Activated CD4-positive, alpha-beta T cell treated with anti-CD3 and anti-CD28 coated beads, Interleukin-2, amount 10 ng/mL, durations not matched to agents 24 days and 14 days (primary cell): ENCODE measurements at places on chromosomes 7 and 10. TPM values are rescaled to one million over a fixed set of nuclear protein-coding genes. Genes with fewer than 3 reads are reported as not detected.
A peak's percentile ranks its signal among the peaks of the same experiment; 100 is the strongest.

GRCh38 chr10:44650691-44651661 lies 260.2 kb upstream of the TMEM72 start:
- no peak for DNase-seq

GSTO2 gene
- total RNA-seq, result 0.77 and 1.3 TPM in 2 replicates

PAPOLB gene
- not detected in 2 replicates for total RNA-seq

DNA sequence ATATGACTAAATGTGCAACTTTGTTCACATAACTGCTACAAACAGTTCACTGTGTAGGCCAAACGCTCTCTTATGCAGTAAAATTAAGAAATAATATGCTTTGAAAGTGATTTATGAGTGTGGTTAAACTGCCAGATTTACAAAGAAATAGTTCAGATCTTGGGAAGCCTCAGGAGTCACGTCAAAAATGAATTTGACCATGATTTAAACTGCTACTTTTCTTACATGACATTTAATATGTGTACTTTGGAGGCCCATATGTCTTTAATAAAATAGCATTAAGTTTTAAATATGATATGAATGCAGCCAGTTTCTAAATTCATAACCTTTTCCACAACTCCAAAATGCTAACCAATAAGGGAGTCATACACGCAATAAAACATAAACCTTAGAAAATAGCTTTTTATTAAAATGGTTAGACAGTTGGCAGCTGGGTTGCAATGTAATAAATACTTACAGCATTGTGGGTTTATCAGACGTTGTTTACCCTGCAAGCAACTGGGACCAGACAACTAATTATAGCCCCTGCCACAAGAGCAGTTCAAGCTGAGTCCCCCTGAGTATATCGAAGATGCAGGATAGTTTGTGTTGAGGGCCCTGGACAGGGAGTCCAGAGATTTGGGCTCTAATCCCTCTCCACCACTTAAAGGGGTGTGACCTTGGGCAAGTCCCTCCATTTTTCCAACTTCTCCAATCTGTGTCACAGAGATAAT lies 640.4 kb downstream of the LRMDA start:
- no peak for DNase-seq

GRCh38 chr10:380313-380940 lies 245.2 kb downstream of the ZMYND11 start:
- no peak for DNase-seq

DNA sequence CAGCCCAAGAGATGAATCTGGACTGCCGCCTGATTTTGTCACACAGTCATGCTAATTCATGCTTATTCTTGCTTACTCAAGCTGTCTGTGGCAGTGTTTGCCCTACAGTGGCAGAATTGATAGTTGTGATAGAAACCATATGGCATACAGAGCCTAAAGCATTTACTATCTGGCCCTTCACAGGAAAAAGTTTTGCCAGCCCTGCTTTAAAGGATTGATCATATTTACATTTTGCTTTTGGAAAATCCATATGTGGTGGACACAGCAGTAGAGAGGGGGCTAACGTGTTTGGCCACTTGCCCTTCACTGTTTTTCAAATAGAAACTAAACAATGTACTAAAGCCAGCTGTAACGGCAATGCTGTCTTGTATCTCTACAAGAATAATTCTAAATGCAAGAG lies 974.0 kb upstream of the GHITM start:
- DNase-seq, result no peak

GRCh38 chr7:17140406-17140805 lies 158.0 kb upstream of the AHR start:
- DNase-seq, result no peak

DNA sequence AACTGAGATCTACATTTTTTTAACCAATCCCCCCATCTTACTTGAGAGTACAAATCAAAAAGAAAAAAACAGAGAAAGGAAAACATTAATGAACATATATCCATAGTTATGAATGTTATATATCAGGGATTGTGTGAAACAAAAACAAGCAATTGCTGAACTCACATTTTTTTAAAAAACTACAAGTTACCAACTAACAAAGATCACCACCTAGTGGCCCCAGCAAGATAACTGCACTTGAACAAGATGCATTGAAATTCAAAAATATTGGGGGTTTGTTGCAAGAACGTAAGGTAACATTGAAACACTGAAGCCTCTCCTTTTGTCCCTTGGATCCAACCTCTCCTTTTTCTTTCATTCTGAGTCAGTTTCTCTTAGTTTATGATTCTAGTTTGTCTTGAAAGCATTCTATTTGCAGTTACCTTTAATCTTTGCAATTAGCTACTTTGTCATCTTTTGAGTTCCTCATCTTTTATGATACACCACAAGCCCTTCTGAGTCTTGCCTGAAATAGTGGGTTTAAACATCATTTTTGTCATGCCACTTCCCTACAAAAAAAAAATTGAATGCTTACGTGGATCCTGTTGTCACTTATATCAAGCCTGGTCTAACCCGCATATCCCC lies 87.3 kb upstream of the TES start:
- DNase-seq, result no peak

DNA sequence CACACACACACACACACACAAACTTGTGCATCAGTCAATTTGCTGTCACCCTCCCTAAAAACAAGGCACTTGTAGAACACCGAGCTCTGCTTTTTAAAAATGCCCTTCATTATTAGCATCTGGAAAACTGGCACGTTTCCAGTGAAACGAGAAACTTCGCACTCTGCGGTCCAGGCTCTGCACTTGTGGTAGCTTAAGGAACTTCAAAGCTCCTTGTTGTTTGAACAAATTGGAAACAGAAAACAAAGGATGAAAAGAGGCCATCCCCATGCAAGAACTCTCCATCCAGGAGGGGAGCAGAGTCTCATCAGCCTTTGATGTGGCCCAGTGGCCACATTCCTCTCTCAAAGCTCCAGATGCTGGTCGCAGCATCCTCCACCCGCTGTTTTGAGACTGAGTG lies 105.1 kb downstream of the C10orf90 start:
- DNase-seq, result no peak

ELN gene
- not detected in 2 replicates for total RNA-seq

GRCh38 chr7:150909200-150909995 lies 57.1 kb downstream of the AOC1 start:
- peak; percentile 80 for DNase-seq

- DNase-seq, result no peak
Observed at GRCh38 chr7:121803039-121803438, 69.9 kb upstream of the PTPRZ1 start.

CDNF gene
- total RNA-seq, result 0.62 and 0.70 TPM in 2 replicates

DNA sequence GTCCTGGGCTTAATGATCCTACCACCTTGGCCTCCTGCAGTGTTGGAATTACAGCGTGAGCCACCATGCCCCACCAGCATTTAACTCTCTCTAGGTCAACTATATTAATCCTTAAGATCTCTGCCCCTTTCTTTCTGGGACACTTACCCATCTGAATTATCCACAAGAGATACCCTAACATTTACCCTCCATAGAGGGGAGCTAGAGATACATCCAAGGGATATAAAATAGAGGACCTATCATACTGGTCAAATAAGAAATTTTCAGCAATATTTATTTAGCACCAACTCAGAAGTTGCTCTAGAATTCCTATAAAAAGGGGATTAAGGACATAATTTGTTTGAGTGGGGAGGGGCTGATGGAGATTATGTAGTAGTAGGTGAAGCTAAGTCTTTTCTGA lies 96.5 kb downstream of the OTUD1 start:
- DNase-seq, result no peak

GRCh38 chr10:132131581-132132420 lies 54.9 kb upstream of the DPYSL4 start:
- DNase-seq, result no peak

GRCh38 chr10:118974951-118975350 lies 54.6 kb upstream of the NANOS1 start:
- DNase-seq, result no peak

- no peak for DNase-seq
Observed at GRCh38 chr7:102834466-102834865, 78.3 kb upstream of the LRRC17 start.

DNA sequence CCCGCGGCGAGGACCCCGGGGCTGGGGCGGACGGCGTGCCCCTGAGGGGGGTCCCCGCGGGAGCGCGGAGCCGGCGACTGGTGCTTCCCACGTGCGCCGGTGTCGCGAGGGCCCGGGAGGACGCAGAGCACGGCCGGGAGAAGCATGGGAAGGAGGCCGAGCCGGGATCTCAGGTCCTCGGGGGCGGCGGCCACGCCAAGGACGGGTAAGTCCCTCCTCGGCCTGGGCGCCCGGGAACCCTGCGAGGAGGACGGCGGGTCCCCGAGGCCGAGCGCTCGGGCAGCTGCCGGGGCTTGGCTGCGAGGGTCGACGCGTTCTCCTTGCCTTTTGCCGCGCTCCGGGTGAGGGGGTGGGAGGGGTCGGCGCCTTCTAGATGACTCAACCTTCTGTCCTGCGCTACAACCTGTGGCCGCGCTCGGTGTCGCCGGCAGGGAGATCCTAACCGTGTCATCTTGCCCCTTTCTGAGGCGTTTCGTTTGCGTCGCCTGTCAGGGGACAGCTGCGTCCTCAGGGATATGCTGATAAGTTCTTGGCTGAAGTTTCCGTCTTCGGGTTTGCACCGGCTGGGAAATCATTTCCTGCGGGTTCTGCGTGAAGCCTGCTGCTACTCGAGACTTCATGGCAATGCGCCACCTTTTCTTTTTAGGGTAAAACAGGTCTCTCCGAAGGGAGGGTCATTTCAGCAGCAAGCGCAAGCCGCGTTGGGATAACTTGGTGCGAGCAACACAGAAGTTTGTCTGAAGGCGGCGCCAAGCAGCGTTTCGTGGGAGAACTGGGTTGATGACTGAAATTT lies 529 bp downstream of the TASOR2 start:
- DNase-seq, result peak; percentile 90

- no peak for DNase-seq
Observed at GRCh38 chr10:116026315-116026714, 246.7 kb downstream of the GFRA1 start.

DNA sequence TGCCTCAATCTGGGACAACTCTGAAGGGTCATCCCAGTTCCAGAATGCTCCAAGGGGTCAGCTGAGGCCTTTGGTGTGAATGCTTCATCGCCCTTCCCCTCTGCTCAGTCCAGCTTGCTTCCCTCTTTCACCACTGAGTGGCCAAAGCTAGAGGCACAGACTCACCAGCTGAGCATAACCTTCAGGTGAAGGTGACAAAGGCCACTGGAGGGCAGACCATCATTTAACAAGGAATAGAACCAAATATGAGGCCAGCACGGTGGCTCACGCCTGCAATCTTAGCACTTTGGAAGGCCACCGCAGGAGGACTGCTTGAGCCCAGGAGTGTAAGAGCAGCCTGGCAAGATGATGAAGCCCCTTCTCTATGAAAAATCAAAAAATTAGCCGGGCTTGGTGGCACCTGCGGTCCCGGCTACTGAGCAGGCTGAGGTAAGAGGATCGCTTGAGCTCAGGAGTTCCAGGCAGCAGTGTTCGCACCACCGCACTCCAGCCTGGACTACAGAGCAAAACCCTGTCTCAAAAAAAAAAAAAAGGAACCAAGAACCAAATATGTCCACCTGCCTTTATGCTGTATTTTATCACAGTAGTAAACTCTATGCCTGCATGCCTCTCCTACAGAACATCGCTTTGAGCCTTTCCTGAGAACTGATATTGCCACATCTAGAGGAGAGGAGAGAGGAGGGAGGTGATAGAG lies 13.4 kb downstream of the PRKAG2 start:
- DNase-seq, result no peak

DNA sequence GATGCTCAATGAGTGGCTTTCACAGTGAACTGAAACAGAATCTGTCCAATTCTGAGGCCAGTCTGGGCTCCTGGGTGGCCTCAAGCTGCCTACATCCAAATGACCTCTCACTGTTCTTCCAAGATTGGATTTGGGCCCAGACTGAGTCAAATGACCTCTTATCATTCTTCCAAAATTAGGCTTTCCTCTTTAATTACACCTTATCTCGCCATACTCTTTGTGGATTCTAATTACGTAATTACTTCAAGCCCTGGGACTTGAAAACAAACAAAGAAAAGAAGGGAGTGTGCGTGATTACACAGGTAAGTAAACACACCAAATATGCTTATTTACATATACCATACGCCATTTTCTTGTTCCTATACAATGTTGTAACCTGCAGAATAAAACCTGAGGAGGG lies 18.8 kb downstream of the SORBS1 start:
- no peak for DNase-seq

- DNase-seq, result no peak
Observed at GRCh38 chr7:99116144-99116543, 27.8 kb downstream of the SMURF1 start.

CALML3 gene
- total RNA-seq, result not detected in 2 replicates

MBL2 gene
- not detected in 2 replicates for total RNA-seq

DNA sequence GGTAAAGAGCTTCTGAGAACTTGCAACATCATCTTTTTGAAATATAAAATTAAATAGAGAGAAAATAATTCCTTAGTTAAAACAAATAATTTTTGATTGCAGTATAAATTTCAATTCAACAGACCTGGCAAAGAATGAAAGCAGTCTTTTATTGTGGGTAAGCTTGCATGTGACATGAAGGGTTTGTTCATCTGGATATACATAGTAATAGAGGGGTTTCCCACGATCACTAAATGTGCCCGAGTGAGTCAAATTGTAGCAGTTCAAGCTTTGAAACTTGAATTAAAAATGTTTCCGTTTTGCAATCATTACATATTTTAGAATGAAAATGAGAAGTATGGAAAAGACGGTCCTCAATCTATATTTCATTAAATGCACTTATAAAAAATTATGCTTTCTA lies 658.4 kb upstream of the MBL2 start:
- no peak for DNase-seq

OR6B1 gene
- total RNA-seq, result not detected in 2 replicates

GRCh38 chr10:101777619-101778145 lies 1.8 kb upstream of the FGF8 start:
- DNase-seq, result no peak

ACTL6B gene
- not detected in 2 replicates for total RNA-seq

DNA sequence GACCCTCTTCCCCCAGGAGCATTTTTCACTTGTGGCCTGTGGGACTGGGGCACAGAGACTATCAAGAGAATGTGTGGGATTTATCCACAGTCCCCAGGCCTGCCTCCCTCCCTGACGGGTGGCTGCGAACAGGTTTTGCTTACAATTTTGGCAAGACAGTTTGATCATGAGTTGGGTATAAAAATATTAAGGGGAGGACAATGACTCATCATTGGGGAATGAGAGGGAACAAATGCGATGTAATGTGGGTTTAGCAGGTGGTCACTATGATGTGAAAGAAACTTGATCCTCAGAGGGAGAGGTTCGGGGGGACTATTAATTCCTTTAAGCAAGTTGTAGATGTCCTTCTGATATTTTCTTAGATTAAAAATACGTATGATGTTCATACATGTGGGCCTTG lies 52.2 kb downstream of the EMX2 start:
- no peak for DNase-seq

- DNase-seq, result peak; percentile 90
Observed at GRCh38 chr7:106056513-106057203, 55.5 kb downstream of the SYPL1 start.

GRCh38 chr7:104980440-104980839 lies 33.6 kb upstream of the KMT2E start:
- DNase-seq, result no peak

TMEM72 gene
- total RNA-seq, result not detected in 2 replicates

VAX1 gene
- total RNA-seq, result not detected in 2 replicates

GRCh38 chr10:11095374-11095801 lies 77.7 kb downstream of the CELF2 start:
- DNase-seq, result no peak

GRCh38 chr7:54989453-54990225 lies 29.2 kb upstream of the EGFR start:
- DNase-seq, result no peak
